SW480 (cell line): ENCODE measurements at places on chromosomes 4 and X.

- DNase-seq, result peak; percentile 5
Measured at GRCh38 chrX:124216396-124217115, 115.9 kb upstream of the TEX13D start.

GRCh38 chr4:152417673-152418072 lies 118.2 kb downstream of the FBXW7 start:
- no peak for DNase-seq

DNA sequence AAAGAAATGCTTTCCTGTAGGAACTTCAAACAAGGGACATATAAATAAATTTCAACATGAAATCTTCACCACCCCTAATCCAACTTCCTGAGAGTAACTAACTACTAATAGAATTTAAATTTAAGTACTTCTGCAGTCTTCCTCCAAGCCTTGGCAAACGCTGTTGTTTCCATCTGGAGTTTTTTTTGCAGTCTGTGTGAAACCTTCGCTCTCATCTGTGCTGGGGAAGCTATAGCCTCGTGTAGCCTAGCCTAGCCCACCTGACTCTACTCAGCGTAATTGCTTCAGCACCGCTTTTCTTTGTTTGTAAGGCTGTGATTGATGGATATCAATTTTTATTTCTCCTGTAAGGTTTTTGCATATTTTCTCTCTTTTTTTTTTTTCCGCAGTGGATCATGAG lies 30.9 kb downstream of the STOX2 start:
- no peak for DNase-seq

- DNase-seq, result peak; percentile 79
Measured at GRCh38 chr4:40316782-40317635, 18.1 kb upstream of the CHRNA9 start.
